ENCODE measurements at places on chromosomes 12 and 14. TPM values are rescaled to one million over a fixed set of nuclear protein-coding genes. Genes with fewer than 3 reads are reported as not detected.

Gene ACRBP
- 0.22 TPM for total RNA-seq

Gene SSPN
- total RNA-seq, result 19.0 TPM

Gene HSPB8
- total RNA-seq, result 18.9 TPM

Gene MYO1H
- not detected for total RNA-seq

Gene STAC3
- 0.50 TPM for total RNA-seq

Gene NOC4L
- 9.6 TPM for total RNA-seq

Gene DTD2
- 48.9 TPM for total RNA-seq

Gene GNS
- 265 TPM for total RNA-seq

Gene CLEC2A
- total RNA-seq, result not detected

Gene GPR84
- total RNA-seq, result not detected

Gene LETMD1
- 43.7 TPM for total RNA-seq

Gene FAM90A1
- 0.11 TPM for total RNA-seq

Gene FOXG1
- under 0.01 TPM for total RNA-seq

Gene MEG3
- 81.9 TPM for total RNA-seq

Gene TMEM132C
- total RNA-seq, result not detected

Gene NEUROD4
- not detected for total RNA-seq

Gene SMCO3
- total RNA-seq, result 0.11 TPM

Gene SLC4A8
- total RNA-seq, result 7.2 TPM

Gene KRT2
- total RNA-seq, result not detected

Gene DIABLO
- 63.2 TPM for total RNA-seq

Gene TAS2R13
- total RNA-seq, result 1.5 TPM

Gene NYNRIN
- total RNA-seq, result 13.2 TPM
